ENCODE measurements at places on chromosomes 11 and 22.

DNA sequence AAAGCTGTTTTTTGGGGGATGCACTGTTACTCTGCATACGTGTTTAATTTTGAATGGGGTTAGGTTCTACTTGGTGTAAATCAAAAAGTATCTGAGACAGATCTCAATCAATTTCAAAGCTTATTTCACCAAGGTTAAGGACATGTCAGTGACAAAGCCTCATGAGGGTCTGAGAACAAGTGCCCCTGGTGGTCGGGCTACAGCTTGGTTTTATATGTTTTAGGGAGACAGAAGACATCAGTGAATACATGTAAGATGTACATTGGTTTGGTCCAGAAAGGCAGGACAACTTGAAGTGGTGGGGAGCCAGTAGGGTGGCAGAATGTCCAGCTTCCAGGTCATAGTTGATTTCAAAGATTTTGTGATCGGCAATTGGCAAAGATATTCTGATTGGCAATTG lies 262.9 kb downstream of the LUZP2 start:
- no peak for DNase-seq

GRCh38 chr11:86182976-86183584 lies 61.5 kb upstream of the EED start:
- peak; percentile 34 for DNase-seq

- DNase-seq: no peak
These were observed 6.1 kb upstream of the ASCL2 start for GRCh38 chr11:2276280-2277007.

DNA sequence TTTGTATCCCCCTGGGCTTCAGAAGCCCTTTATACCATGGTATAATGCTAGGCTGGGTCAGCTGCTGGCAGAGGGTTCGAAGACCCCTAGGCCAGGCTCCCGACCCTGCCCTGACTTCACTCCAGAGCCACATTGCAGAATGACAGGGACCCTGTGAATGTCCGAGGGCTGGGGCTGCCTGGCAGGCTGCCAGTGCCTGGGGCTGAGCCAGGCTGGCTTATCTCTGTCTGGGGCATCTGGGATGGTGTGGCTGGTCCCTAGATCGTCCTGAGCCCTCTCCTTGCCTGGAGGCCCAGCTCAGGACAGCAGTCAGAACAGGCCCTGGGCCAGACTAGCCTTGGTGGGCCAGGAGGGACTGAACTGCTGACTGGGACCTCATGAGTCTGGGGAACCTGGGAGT lies 3.7 kb downstream of the ZDHHC8 start:
- no peak for DNase-seq

DNA sequence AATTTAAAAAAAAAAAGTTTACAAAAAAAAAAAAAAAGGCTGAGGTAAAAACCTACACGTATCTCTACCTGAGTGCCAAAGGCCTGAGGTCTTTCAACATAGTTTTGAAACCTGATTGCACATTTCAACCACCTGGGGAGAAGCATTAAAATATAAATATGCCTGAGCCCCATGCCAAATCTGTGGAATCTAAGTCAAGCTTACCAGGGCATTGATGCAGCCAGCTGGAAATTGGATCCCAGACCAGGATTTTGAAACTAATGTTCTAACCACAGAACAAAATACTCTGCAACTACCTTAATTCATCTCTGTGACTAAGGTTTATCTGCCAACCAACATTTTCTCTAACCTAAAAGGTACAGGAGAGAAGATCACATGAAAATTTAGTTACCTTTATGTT lies 38.8 kb upstream of the CHRNA10 start:
- DNase-seq: no peak

DNA sequence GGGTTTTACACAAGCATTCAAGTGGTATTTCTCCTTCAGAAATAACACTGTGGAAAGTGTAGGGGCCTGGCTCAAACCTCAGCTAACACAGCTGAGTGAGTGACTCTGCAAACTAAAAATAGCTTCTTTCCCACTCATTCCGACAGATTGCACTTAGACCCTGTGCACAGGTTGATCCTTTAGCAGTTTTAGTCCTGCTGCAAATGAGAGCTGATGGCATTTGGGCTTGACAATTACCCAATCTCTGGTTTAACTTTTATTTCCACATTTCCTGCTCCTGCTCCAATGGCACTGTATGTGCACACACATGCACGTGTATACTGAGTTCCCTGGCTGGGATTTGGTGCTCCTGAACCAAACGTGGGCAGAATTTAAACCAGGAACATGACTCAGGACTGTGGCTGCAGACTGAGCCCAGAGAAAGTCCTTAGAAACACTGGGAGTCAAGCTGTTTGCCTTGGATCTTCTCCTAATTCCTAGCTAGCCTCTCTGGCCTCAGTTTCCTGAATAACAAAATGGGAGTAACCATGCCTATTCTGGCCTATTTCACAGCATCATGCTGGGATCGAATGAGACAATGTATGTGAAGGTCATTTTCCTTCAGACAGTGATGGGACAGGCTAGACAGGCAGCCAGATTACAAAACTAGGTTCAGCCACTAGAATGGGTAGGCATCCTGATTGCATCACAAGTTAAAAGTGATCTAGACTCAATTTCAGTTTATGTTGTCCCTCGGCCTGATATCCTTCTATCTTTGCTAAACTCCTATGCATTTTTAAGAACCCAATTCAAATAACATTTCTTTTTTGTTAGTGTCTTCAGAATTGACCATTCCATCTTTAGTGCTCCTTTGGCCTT lies 58.2 kb downstream of the SERGEF start:
- DNase-seq: no peak

- DNase-seq: no peak
These were observed 60.2 kb downstream of the LRRC32 start for GRCh38 chr11:76610371-76610770.

Data from stimulated activated CD8-positive, alpha-beta memory T cell treated with anti-CD3 and anti-CD28 coated beads, Interleukin-15, amount 100 ng/mL, for 4 hours (primary cell).